ENCODE measurements at places on chromosomes 3 and 15.

DNA sequence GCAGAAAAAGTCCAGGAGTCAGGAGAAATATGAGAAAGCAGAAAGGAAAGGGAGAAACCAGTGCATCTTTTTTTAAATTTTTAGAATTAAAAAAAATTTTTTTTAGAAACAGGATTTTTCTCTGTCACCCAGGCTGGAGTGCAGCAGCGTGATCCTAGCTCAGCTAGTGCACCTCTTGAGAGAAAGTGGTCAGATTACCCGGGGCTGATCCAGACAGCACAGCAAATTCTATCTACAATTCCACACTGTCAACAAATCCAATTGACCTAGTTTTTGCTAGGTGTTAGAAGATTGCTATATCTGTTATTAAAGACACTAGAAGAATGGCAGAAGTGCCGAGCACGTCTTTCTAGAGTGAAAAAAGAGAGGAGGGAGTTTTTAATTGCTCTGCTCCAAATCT, 117.3 kb downstream of the RFTN1 start:
- no peak for DNase-seq

GRCh38 chr3:196117809-196118208, 35.9 kb upstream of the TFRC start:
- DNase-seq, result no peak

- DNase-seq, result no peak
Measured at GRCh38 chr3:129441215-129441614, 1.2 kb downstream of the IFT122 start.

- peak; percentile 51 for DNase-seq
Measured at GRCh38 chr3:47273564-47273963, 9.0 kb downstream of the KIF9 start.

DNA sequence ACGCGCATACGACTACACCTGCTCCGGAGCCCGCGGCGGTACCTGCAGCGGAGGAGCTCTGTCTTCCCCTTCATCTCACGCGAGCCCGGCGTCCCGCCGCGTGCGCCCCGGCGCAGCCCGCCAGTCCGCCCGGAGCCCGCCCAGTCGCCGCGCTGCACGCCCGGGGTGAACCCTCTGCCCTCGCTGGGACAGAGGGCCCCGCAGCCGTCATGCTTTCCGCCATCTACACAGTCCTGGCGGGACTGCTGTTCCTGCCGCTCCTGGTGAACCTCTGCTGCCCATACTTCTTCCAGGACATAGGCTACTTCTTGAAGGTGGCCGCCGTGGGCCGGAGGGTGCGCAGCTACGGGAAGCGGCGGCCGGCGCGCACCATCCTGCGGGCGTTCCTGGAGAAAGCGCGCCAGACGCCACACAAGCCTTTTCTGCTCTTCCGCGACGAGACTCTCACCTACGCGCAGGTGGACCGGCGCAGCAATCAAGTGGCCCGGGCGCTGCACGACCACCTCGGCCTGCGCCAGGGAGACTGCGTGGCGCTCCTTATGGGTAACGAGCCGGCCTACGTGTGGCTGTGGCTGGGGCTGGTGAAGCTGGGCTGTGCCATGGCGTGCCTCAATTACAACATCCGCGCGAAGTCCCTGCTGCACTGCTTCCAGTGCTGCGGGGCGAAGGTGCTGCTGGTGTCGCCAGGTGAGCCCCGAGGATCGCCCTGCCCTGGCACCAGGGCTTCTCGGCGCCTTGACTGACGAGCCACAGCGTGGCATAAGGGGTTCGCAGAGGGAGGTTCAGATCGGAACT, 420 bp downstream of the SLC27A2 start:
- DNase-seq, result no peak

All from mesenteric fat pad (tissue), 1 donor.